ENCODE measurements at places on chromosomes 6 and 20.
A peak's percentile ranks its signal among the peaks of the same experiment; 100 is the strongest.

DNA sequence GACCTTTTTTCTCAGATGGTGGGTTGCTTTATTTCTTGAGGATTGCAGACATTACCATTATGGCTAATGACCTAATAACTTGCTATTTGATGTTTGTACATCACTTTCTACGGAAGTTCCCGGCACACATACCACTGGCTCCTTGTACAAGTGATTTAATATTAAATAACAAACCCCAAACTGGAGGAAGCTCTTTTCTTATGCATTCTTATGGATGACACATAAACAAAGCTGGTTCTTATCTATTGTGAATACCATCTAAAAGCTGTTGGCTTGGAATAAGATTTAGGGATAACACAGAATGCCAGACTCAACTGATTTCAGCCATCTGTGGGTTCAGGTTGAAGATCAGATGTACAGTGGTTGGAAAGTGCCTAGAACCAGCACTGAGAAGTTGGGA, 272.6 kb downstream of the TSHZ2 start:
- no peak for DNase-seq

GRCh38 chr20:54199721-54200176, 8.1 kb upstream of the PFDN4 start:
- peak; percentile 72 for DNase-seq

GRCh38 chr6:41424370-41425058, 89.1 kb downstream of the NCR2 start:
- peak; percentile 69 for DNase-seq

DNA sequence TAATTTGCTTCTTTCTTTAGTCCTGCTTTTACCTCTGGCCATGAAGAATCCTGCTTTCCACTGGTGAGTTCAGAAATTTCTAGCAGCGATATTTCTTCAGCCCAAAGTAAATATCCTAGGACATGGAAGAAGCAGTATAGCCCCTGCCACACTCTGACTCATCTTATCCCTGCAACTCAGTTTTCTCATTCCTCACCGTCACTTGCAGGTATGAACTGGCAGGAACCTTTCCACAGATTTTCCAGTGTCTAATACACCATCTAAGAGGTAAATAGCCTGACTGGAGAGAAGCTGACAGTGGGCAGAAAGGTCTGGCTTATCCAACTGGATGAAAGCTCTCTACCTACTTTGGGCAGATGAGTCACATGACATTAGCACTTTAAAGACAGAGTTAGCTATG, 816.7 kb upstream of the FLRT3 start:
- no peak for DNase-seq

- DNase-seq = no peak
Observed at GRCh38 chr6:127946388-127946787, 45.5 kb upstream of the THEMIS start.

DNA sequence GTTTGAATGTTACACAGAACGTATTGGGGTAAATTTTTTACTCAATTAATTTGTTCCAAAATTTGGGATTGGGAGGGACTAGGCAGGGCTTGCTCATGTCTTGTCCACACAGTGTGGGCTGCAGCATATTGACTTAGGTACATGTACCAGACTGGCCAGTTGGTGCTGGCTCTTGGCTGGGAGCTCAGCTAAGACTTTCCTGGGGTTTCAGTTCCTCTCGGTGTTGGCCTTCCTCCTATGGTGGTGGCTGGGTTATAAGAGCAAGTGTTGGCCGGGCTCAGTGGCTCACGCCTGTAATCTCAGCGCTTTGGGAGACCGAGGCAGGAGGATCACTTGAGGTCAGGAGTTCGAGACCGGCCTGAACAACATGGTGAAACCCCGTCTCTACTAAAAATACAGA, 4.9 kb downstream of the CENPQ start:
- DNase-seq = no peak
